NCI-H1092 treated with DMSO at 0.1 percent for 48 hours (cell line): ENCODE measurements at places on chromosomes 4 and X.

GRCh38 chr4:152224223-152224622 lies 311.7 kb downstream of the FBXW7 start:
- DNase-seq = no peak

GRCh38 chr4:105765690-105766407 lies 57.3 kb downstream of the GSTCD start:
- DNase-seq = no peak

DNA sequence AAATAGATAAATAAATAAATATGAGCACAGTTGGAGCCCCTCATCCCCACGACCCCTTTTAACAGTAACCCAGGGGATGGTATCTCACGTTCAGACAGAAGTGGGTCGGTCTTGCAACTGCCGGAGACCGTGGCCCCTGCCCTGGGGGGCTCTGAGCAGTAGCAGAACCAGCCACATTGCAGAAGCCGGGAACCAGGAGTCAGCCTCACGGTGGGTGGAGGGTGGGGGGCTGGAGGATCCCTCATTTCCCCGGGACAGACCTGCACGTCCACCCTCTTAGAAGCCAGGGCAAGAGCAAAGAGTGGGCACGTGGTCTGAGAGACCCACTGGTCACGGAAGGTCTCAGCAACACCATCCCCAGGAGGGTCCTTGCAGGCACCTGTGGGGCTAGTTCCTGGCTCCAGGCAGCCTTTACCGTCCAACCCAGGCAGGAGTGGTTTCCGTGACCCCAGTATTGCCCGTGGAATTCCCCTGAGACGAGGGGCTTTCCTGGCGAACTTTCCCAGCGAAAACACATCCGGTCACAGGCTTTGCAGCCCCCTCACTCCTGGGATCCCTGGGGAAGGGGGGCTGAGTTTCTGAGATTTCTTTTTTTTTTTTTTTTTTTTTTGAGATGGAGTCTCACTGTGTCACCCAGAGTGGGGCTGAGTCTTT lies 8.8 kb upstream of the IL3RA start:
- DNase-seq = no peak

DNA sequence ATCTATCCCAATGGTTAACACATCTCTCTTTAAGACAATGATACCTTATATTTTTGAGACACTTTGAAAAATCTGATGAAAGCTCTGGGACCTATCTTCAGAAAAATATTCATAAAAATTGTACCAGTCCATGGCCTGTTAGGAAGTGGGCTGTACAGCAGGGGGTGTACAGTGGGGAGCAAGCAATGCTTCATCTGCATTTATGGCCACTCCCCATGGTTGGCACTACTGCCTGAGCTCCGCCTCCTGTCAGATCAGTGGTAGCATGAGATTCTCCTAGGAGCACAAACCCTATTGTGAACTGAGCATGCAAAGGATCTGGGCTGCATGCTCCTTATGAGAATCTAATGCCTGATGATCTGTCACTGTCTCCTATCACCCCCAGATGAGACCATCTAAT lies 42.6 kb downstream of the C4orf51 start:
- no peak for DNase-seq

DNA sequence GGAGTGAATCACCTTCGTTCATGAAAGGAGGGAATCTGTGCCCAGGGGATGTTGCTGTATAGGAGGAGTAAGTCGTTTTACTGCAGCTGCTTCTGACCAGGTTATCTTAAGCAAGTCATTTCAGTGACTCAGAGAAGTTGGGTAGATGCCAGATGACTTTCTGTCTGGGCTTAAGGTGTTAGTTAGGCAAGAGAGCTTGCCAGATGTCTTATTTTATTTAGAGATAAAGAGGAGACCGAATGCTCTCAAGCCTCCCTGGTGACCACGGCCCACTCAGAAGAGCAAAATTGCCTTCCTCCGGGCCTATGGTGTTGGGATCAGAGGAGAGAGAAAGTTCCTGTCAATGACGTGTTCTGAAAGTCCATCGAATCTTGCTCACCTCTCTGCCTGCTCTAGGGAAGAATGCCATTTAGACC lies 16.3 kb upstream of the ZNF827 start:
- DNase-seq = no peak

DNA sequence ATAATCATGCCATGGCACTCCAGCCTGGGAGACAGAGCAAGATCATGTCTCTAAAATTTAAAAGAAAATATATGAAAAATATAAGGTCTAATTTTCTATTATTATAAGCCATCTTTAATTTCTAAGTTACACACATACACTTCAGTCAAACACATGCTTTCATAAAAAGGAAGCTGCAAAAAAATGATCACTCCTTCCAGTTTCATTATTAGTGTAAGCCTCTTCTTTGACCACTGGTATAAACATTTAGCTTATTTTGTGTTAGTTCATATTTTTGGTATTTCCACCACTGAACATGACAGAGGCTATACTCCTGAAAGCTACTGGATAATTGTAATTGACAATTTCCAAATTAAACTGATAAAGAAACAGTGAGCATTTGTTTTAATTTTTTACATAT lies 163.3 kb upstream of the USP38 start:
- DNase-seq = no peak

- DNase-seq = no peak
These were observed 17.0 kb downstream of the ENOX2 start for GRCh38 chrX:130885996-130886395.

DNA sequence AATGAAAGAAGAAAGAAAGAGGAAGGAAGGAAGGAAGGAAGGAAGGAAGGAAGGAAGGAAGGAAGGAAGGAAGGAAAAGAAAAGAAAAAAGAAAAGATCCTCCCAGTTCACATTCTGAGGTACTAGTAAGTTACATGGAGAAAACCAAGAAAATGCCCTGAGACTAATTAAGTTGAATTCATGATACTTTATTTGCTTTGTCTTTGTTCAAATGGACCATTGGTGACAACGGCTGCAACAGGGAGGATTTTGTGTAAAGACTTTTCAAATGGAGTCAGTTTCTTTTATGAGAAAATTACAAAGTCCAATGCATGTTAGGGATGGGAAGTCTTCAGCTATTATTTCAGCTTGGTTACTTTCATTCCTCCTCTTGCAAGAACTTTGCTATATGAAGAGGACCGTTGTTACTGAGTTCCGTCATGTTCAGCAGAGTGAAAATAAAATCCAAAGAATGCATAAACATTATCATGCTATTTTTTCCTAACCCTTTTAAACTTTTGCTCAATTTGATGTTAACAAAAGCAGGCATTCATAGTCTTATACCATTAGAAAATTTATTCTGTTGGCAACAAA lies 8.3 kb downstream of the VCX3A start:
- DNase-seq = no peak

DNA sequence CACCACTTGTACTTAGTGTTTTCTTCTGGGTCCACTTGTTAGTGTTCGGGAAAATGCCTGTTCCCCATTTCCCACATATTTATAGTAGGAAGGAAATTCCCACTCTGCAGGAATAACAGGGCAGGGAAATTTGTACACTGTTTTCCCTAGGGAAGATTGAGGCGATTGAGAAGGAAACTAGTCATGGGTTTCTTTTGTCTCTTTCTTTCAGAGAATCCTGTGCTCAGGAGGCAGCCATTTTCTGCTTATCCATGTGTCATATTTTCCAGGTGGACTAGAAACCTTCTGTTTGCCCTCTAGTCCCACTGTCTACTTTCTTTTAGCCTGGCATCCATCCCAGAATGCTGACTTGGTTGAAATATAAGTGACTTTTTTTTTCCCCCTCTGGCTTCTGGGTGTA lies 299.1 kb upstream of the ANKRD50 start:
- DNase-seq = no peak

DNA sequence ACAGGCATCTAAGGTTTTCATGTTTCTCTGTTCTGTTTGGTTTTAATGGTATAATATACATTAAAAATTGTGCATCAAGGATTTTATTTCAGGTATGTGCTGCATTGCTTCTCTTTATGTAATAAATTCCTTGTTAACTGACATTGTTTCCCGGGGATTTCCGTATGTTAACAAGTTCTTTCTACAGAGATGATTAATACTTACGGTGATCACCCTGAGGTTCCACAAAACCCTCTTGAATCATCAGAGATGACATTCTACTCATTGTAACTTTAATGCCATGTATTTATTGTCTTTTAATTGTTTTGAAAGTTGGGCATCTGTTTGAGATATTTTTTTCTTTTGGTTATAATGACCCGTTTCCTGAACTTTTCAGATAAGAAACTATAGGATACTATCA lies 37.5 kb downstream of the ARHGAP10 start:
- DNase-seq = no peak

- DNase-seq = no peak
These were observed 183.1 kb upstream of the FAT1 start for GRCh38 chr4:186906722-186907121.

DNA sequence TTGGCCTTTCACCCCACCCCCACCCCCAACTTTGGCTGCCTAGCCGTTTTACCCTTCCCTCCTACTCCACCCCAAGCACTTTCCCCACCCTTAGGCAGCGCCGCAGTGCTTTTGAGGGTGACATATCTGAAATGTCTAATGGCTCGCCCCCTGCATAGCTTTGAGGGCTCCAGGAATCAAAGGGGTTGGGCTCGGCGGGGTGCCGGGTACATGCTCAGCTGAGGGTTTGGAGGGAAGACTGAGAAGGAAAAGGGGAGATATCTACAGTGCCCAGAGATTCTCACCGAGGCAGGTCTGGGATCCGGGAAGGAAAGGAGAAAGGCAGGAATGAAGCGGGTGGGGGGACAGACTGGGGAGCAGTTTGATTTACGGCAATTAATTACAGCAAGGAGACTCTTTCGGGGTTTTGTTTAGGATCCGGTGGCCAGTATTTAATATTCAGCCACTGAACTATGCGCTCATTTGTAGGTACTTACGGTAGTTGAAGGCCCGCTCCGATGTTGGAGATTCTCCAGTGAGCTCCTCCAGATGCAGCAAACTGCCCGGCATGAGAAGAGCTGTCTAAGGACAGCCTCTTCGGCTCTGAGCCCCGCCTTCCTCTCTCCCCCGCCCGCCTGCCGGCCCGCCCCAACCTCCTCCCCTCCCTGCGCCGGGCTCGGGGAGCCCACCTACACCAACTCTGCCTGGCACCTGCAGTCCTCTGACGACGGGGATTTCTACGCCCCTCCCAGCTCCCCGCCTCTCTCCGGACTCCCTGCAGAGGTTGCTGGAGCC lies at the start of gene IGSF1:
Gene IGSF1, minus strand, starts transcription at position 569 of the 774 bp plus-strand sequence. CDS start 2,632 bp downstream, outside the sequence.
- no peak for DNase-seq

DNA sequence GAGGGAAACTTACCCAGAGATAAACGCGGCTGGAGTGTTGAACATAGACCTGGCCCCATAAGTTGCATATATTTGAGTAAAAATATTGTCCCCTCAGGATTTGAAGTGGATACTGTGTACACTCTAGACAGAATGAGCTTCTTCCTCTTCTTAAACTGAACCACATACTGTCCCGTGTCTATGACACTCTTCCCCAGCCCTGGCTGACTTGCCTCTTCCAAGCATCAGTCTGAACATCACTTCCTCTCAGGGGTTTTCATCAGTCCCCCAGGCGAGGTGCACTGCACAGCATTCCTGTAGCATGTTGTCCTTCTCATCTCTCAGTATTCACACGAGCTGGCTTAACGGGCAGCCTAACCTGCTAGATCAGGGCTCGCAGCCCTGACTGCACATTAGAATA lies 80.5 kb upstream of the TMEM150C start:
- no peak for DNase-seq

- DNase-seq = peak; percentile 68
These were observed 119.2 kb downstream of the DDX53 start for GRCh38 chrX:23118890-23119527.

DNA sequence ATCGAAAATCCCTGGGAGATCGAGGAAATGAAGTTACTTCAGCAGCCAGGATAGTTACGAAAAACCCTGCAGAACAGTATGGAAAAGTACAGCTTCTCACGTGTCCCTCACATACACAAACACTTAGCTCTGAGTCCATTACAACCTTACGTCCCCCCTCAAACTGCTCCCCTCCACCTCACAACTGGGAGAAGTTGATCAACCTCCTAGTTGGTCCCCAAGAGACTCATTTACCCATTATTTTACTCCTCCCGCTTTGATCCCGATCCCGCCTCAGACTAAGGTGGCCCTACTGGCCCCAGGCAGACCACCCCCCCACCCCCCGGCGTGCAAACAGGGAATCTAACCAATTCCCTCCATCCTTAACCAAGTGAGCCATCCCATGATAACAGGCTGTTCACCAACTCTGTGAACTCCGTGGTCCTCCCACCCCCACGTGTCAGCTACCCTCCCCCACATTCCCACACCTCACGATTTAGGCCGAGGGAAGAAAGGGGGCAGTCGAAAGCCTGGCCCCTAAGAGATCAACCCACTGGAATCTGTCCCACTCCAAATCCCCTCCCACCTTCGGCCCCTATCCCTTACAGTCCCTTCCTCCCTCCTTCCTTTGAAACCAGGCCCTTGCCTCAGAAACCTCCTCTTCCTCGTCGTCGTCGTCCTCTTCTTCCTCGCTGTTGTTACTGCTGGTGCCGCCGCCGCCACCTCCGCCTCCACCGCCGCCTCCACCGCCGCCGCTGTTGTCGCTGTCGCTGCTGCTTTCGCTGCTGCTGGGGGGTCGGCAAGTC lies 755 bp downstream of the ANKRD17 start:
- DNase-seq = peak; percentile 54

DNA sequence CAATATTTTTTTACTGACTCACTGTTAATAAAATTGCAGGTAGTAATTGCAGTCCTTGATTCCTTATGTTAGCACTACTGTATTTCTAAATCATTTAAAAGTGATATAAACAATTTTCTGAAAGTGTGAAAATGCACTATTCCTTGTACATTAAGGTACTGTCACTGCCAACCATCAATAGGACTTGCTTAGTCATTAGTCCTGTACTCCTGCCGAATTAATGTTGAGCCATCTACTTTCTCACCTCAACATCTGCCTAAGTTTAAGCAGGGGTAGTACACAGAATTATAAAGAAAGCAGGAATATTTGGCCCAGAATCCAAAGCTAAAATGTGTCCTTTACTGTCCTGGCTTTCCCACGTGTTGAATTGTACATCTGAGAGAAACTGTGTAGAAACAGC lies 87.0 kb upstream of the TRPC3 start:
- DNase-seq = no peak

- DNase-seq = no peak
These were observed 51.9 kb downstream of the ARX start for GRCh38 chrX:24963823-24964222.

- DNase-seq = peak; percentile 48
These were observed 34.1 kb downstream of the SMPX start for GRCh38 chrX:21723814-21724213.

- no peak for DNase-seq
These were observed 12.5 kb upstream of the ART3 start for GRCh38 chr4:76061982-76062381.

DNA sequence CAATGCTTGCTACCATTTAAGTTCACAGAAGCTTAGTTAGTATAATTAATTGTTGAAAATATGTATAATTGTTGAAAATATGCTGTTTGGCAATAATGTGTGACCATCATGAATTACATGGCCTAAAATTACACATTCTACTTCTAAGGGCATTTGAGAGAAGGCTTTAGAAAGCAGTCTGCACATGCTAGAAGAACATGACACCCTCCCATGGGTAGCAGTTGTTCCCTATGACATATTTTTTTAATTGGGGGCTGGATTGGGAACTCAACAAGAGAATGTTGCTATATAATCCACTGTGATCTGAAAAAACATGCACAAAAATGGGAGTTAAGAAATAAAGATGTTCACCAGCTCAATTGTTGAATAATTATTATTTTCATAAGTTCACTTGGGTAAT lies 331.4 kb downstream of the ARHGAP24 start:
- DNase-seq = no peak
